T-helper 22 cell (primary cell): ENCODE measurements at places on chromosomes 3 and 15.

DNA sequence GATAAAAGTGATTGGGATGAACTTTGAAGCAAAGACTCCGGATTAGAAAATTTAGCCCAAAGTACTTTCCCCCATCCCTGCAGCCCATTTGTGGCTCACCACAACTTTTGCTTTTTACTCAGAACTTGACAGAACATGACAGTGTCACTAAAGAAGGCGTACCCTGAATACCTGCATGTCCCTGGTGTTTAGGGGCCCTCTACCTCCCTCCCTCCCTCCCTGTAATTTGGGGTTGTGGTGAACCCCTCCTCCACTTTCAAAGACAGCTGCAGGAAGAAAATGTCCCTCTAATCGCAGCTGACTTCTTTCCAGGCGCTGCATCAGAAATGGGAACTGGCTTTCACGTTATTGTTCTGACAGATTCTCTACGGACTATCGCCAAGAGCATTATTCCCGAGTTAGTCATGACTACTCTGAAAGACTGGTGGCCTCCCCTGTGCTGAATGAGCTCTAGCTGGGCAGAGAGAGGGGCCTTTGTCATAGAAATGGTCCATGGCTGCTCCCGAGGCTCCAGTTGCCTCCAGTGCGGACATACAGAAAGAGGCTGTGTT is 93.2 kb upstream of the ARHGEF3 start:
- DNase-seq: no peak

- no peak for DNase-seq
Measured at GRCh38 chr3:126390751-126391150, 4.0 kb upstream of the CFAP100 start.

DNA sequence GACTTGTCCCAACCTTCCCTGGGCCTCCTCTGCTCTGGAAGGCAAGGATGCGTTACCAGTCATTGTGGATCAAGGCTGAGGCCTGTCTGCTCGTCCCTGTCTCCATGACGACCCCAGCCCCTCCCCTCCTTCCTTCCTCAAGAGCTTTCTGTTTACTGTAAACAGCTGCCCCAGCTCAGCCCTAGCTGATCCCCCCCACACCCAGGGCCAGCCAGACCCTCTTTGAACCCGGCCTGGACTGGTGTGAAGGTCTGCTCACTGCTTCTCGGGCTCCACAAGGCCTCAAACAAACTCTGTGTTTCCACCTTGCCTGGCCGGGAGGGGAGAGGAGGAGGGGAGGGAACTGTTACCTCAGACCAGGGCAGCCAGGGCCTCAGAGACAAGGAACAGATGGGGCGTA is 16.9 kb downstream of the VPS18 start:
- DNase-seq: no peak

GRCh38 chr3:97359977-97360376 is 404.6 kb upstream of the ARL6 start:
- no peak for DNase-seq

GRCh38 chr15:63339006-63339766 is 42.5 kb downstream of the CA12 start:
- no peak for DNase-seq

DNA sequence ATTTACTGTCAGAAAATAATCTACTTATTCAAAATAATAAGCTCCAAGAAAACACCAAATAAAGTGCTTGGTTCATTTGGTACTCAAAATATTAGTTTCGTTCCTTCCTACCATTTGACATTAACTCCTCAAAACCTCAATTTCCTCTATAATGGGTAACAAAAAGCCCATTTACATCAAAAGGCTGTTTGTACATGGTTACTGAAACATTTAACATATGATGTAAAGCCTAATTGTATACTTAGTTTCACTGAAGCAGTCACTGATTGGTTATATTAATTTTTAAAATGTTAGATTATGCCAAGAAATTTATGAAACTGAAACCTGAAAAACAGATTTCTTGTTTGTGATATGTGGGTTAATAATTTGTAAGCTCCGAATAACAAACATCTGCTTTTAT is 14.7 kb downstream of the XRN1 start:
- no peak for DNase-seq

DNA sequence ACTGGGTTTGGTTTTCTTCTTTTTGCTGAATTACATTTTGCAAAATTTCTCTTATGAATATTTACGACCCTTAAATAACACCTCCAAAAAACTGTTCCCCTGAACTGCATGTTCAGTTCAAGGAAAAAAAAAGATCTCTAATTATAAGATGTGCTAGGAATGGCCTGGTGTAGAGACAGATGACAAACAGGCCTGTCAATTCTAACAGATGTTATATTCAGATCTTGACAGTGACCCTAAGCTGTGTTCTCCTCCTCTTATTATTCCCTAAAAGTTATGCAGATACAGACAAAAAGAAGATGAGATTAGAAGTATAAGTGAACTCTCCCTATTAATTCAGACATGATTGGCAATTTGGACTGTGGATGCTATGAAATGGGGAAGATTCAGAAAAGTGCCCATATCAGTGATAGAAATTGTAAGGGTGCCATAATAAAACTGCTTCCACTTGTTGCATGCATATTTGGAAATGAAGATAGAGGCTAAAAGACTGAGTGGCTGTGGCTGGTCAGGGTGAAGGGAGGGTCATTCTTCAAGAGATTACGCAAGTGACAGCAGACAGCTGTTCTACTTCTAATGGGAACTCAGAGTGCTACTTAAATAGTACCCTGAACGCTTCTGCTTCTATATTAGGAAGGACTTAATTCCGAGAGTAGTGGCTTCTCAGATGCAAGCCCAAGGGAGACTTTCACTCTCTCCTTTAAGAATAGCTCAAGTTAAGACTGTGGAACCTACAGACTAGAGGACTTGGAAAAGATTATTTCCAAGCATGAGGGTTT is 75.5 kb downstream of the ADAMTS9 start:
- no peak for DNase-seq

DNA sequence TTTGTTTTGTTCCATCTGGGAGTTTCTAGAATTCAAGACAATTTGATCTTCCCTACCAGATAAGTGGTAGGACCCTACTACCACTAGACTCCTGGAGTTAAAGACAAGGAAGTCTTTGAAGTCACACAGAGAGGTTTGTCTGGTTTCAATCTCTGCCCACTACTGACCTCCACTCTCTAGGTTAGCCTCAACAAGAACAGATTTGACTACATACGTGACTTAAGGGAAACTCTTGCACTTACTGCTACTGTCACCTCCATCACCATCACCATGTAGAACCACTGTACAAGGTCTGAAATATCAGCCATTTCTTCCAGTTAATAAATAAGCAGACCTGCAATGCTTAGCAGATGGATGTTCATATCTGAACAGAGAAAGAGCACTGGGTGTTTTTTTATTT is 148.3 kb upstream of the ARHGEF26 start:
- no peak for DNase-seq
